Astrocyte (in vitro differentiated cells and primary cell): ENCODE measurements at places on chromosomes 11 and 22. TPM values are rescaled to one million over a fixed set of nuclear protein-coding genes. Genes with fewer than 3 reads are reported as not detected.

- H3K4me1 ChIP-seq: no peaks in the 10 kb centered on the region
- H3K4me3 ChIP-seq: no peak overlapping the region
- no peak overlapping the region for H3K27ac ChIP-seq
- H3K27me3 ChIP-seq: no peaks in the 10 kb centered on the region
- H3K36me3 ChIP-seq: no peaks in the 10 kb centered on the region
Measured at GRCh38 chr22:44109416-44109815, 71.3 kb upstream of the PARVG start.

The POTEH gene
- total RNA-seq: not detected in 2 replicates

The PKDREJ gene
- total RNA-seq: not detected in 2 replicates

DNA sequence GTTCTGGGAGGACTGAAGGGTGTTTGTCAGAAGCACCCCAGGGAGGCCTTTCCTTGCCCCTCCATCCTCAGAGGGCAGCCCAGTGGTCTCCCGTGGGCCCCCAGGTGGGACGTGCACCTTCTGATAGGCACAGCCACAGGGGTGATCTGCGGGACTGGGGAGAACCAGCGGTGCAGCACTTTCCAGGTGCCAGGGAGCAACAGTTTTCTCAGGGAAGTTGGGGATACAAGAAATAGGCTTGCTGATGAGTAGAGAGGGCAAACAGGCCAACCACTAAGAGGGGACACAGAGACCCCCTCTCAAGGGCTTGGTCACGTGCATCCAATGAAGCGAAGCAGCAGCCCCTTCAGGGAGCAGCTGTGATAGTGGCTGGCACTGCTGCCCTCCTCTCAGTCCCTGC is 107.1 kb upstream of the BID start:
- no peak overlapping the region for H3K27ac ChIP-seq
- H3K36me3 ChIP-seq: peaks cover 4% of the 10 kb centered on the region
- H3K4me3 ChIP-seq: no peak overlapping the region
- H3K27me3 ChIP-seq: no peaks in the 10 kb centered on the region

DNA sequence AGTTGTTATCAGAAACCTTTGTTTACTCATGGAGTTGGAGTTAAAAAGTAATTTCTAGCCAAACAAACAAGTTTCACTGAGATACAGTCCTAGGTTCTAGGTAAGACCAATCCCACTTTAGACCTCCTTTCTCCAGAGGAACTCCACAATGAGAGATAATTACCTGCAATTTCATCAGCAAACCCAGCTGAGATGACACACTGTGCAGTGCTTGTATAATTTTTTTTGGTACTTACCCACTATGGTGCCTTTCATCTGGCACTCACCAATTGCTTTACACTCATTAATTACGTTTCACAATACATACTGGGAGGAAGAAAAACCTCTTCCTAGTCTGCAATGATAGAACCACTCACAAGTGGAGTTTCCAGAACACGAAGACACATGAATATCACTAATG is 1.8 kb upstream of the MUC15 start:
- H3K27me3 ChIP-seq: peaks cover 4% of the 10 kb centered on the region
- H3K4me1 ChIP-seq: no peaks in the 10 kb centered on the region
- no peak for DNase-seq

DNA sequence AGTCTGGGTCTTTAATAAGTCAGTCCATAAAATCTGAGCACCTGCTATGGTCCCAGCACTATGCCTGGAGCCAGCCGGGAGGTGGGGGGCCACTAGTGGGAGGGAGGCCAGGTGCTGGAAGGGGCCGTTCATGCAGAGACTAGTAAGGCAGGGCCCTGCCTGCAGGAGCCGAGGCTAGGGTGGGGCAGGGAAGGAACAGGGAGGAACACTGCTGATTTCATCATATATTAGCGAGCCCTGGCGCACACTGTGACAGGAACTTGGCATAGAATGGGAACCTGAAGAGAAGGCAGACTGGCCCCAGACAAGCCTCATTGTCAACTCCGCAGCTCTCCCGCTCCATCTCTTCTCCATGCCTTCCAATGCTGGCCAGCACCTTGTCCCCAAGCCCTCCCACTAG is 7.1 kb downstream of the VSIG10L2 start:
- DNase-seq: no peak
- H3K4me1 ChIP-seq: no peaks in the 10 kb centered on the region
- H3K4me3 ChIP-seq: no peak overlapping the region
- no peaks in the 10 kb centered on the region for H3K36me3 ChIP-seq
- H3K27me3 ChIP-seq: peaks cover 4% of the 10 kb centered on the region

The CHRM1 gene
- not detected in 2 replicates for total RNA-seq

The SYT9 gene
- total RNA-seq: 0.14 and 0.16 TPM in 2 replicates
